ENCODE measurements at places on chromosomes 6 and 20.

DNA sequence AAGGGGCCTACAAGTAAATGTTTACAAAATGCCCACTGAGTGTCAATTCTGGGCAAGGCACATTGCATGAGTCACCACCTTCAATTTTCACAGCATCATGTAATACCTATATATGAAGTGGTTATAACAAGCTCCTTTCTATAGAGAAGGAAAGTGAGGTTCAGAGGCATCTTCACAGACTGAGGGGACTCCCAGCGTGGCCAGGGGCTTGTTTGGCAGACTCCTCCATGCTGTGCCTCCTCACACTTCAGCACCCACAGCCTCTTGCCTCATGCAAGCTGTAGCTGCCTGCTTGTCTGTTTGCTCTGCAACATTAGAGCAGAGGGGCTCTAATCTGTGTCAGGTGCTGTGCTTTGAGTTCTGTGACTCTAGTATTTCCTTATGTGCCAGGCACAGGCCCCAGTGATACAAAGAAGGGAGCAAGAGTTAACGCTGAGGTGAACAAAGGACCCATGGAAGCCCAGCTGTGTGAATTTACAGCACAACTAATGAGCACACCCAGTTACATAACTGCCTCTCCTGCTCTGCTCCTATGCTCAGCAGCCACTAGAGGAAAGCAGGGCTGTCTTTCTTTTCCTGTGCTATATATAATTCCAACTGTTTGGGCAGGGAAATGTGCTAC, 72.3 kb downstream of the ZHX3 start:
- DNase-seq, result no peak

GRCh38 chr6:31246051-31246521, 25.8 kb downstream of the HLA-C start:
- no peak for DNase-seq

DNA sequence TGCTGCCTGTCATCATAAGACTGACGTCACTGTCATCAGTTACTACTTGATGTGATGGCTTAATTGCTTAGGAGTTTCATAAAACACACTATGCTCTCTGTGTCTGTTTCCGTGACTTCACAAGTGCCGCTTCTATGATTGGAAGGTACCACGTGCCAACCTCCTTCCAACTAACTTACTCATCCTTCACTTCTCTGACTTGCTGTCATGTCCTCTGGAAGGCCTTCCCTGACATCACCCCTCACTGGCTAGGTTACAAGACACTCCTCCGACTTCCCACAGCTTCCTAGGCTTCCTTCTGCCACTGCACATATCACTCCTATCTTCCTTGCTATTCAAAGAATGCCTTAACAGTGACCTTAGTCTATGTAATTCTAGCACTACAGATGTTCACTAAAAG, 20.4 kb downstream of the SERINC3 start:
- DNase-seq, result no peak

- DNase-seq, result no peak
These were observed 80.1 kb downstream of the AIG1 start for GRCh38 chr6:143140767-143141166.

DNA sequence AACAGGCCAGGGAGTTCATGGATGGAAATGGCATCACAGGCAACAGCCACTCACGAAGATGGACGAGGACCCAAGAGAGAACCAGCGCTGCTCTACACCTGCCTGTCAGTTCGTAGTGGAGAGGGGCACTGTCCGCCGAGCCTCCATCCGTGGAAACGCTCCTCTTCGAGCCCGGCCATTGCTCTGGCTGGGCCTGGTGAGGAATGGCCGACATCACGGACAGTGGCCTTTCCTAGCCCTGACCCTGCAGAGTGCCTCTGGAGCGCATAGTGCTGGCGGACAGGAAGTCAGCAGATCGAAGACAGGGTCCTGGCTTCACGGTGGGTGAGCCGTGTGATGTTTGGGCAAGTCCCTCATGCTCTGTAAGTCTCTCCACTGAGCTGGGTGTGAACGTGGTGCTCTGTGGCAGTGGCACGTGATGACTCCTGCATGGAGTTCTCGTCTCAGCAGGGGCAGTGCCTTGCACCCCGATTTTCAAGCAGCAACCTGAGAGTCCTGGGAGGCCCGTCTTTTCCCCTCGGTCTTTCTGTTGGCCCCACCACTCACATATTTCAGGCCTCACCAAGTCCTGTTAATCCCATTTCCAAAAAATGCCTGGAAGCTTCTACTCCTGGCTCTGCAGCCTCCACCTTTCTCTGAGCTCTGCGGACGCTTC, 214.4 kb downstream of the ERMARD start:
- DNase-seq, result no peak

DNA sequence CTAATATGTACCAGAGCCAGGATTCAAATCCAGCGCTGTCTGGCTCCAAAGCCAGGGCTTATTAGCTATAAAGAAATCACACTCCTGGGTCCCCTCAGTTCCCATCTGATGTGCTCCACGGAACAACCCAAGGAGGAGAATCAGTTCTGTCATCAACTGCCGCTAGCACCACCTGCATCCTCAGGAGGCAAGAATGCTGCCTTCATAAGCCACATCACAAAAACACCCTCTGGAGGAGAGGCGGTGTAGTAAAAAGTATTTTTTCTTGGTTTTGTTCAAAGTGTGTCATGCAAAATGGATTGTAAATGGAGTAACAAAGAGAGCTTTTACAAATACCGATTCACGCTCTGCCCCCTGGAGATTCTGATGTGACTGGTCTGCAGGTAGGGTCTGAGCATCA, 57.1 kb downstream of the TNFRSF21 start:
- no peak for DNase-seq

DNA sequence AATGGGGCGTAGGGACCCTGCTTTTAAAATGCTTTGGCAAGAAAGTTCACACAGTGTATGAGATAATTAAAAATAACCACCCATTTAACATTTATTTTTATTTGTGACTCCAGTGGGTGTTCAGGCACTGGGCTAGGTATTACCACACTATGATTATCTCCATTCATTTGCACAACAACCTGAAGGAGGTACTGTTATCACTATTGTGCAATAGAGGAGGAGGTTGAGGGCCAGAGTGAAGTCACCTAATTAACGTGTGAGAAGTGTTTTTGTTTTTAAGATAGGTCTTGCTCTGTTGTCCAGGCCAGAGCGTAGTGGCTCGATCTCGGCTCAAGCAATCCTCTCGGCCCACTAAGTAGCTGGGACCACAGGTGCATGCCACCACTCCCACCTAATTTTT, 29.2 kb downstream of the MAK start:
- DNase-seq, result no peak

DNA sequence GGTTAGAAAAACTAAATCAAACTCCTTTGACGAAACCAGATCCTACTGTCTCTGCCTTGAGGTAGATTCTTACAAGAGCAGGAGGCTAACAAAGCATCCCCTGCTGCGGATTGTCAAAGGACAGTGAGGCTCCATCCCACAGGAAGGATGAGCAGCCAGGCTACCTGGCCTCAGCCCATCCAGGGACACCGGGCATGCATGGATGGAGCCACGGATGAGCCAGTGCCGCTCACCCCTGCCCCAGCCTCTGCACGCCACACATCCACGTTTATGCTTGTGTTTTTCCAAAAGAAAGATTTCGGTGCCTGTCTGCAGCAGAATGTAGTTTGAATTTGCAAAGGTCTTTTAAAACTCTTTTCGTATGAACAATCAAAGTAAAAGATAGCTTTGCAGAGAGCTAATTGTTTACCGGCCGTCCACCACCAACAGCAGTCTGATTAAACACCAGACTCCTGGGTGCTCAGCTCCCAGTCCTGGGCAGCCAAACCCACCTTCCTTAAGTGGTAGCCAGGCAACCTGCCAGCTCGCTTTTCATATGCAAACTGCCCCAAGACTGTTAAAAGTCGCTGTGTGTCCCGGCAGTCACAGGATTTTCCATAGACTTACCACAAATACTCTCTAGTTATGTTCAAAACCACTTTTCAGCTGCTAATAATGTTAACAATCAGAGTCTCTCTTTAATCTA, 999 bp downstream of the THBS2 start:
- no peak for DNase-seq

- DNase-seq, result no peak
These were observed 187.6 kb downstream of the EPM2A start for GRCh38 chr6:145547594-145548335.

- DNase-seq, result no peak
These were observed 7.5 kb upstream of the COL10A1 start for GRCh38 chr6:116133453-116133852.

GRCh38 chr6:22366214-22366613, 69.4 kb upstream of the PRL start:
- DNase-seq, result no peak

DNA sequence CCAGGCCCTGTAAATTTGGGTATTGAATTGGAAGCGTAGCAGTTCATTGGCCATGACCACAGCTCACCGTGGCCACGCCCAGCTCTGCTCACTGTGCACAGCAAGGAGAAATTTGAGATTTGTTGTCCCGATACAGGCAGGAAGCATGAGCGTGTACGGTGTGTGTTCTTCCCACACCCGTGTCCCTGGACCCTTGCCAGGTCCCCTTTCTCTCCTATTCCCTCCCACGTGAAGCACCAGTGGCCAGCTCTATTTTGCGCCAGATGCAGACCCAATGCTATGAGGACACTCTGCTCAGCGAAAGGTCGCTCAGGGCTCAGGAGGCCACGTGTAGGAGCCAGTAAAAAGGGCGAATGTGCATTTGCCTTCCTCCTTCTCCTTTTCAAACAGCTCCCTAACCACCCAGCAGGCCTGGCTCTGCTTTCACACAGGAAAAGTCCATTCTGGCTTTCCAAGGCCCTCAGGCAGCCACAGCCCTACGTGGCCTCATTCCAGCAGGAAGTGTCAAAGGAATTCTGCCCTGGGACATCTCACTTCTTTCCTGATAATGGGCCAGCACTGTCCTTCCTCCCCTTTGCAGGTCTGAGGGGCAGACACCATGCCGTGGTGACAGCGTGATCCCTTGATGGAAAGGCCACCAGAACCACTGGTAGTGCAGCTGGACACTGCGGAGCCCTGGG, 499.2 kb upstream of the CDH4 start:
- no peak for DNase-seq

DNA sequence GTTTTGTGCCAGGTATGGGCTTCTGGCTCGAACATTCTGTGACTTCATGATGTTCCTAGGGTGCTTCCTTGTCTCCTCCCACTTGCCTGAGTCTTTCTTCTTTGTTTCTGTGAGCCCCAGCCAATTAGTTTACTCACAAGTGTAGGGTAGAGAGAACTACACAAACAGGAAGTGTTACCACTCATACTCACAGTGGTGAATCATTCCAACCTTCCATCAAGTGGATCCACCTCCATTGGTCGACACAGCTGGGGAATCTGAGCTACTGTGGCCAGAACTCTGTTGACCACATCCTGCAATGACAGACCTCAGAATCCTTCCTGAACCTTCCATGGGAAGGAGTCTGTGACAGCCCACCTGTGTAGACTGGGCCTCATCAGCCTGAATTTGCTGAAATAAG, 76.8 kb downstream of the UNC5CL start:
- DNase-seq, result no peak

DNA sequence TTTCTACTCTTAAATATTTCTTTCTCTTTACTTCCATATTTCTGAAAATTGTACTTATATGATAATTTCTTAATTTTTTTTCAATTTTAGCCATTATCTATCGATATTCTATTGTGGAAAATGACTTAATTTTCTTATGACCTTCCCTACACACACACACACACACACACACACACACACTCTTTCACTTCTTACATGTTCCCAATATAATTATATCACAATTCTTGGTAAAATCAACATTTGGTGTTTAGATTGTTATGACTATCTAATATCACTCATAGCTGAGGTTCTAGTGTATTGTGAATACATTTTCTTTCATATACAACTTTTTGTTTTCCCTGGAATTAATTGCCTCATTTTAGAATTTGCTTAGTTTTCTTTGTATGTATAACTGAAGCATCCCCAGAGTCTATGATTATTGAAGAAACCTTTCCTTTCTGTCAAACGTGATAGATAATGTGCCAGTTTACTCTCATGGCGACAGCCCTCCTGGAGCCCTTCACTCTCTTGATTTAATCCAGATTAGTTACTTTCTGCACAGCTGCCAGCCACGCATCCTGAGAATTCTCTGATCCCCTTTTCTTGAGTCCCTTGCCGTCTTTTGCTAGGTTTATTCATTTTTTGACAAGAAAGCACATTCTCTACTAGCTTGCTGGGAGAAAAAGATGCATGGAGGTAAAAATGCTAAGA, 63.4 kb downstream of the RNF182 start:
- DNase-seq, result no peak

DNA sequence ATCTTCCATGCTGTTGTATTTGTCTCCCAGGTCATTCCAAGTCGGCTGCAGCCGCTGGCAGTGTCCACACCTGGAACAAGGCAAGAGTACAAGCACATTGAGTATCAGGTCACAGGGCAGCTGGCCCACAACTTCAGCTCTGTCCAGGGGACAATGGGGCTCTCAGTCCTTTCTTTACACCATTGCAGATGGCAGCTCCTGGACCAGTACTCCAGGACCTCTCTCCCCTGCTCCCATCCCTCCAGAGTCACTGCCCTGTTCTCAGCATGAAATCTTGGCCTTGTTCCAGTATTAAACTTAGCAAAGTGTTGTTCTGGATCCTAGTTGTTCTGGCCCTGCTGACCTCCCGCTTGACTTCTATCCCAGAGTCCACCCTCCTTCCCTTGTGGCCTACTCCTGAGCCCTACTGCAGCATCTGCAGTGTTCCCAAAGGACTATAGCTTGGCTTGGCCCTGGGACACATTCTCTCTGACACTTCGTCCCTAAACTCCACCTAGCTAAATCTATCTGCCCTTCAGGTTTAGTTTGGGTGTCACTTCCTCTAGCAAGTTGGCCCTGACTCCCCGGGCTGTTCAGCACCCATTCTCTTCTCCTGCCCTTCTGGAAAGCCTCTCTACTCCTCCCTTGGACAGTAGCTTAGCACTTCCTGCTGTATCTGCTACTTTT, 5.8 kb downstream of the TXNDC5 start:
- no peak for DNase-seq

GRCh38 chr20:46715292-46715756, 5.9 kb downstream of the SLC2A10 start:
- DNase-seq, result no peak

DNA sequence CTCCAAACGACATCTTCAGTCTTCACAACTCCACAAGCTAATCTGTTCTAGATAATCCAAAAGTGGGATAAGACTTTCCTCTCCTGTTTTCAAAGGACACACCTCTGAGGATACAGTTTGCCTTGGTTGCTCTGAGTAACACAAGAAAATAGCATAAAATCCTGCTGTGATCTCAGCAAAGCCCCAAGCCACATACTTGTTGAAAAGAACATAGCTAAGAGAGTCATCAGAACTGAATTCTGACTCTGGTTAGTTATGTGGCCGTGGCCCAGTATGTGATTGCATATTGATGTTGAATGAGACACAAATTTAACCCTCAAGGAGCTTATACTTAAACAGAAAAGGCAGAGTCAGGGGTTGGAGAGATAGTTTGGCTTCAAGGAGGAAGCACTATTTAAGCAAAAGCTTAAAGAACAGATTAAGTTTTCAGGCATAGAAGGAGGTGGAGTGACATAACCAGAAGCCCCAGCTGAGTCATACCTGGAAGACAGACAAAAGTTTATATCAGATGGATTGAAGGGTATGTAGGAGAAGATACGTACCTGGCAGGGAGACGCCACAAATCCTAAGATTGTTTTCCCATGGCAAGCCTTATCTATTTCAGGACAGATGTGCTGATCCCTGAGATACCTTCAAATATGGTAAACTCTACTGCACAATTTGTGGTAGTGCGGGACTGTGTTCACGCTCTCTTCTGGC, 41.2 kb downstream of the OPN5 start:
- no peak for DNase-seq
